ENCODE measurements at places on chromosomes 7 and 10.

DNA sequence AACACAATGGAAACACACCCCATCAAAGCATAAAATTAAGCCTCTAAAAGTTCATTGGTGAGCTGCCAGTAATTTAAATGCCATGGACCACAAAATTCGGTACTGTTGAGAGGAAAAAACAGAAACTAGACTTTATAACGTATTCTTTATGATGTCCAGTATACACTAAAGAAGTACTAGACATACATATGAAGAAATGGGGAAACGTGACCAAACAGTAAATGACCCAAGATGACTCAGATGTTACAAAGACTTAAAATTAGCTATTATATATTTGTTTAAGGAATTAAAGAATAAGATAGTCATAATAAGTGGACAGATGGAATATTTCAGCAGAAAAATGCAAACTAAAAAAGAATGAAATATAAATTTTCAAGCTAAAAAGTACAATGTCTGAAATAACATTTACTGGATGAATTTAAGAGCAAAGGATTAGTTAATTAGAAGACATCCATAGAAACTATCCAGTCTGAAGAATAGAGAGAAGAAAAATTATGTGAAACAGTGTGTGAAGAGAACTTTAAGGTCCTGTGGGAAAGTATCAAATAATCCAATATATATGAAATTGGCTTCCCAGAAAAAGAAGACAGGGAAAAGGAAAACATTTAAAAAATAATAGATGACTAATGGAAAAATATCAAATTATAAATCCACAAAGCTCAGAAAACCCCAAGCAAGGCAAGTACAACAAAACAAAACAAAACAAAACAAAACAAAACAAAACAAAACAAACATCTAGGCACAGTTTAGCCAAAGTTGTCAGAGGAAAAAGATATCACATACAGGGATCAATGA lies 69.4 kb downstream of the SAMD9 start:
- no peak for DNase-seq

GRCh38 chr7:100109521-100110163 lies 8.2 kb downstream of the AP4M1 start:
- no peak for DNase-seq

DNA sequence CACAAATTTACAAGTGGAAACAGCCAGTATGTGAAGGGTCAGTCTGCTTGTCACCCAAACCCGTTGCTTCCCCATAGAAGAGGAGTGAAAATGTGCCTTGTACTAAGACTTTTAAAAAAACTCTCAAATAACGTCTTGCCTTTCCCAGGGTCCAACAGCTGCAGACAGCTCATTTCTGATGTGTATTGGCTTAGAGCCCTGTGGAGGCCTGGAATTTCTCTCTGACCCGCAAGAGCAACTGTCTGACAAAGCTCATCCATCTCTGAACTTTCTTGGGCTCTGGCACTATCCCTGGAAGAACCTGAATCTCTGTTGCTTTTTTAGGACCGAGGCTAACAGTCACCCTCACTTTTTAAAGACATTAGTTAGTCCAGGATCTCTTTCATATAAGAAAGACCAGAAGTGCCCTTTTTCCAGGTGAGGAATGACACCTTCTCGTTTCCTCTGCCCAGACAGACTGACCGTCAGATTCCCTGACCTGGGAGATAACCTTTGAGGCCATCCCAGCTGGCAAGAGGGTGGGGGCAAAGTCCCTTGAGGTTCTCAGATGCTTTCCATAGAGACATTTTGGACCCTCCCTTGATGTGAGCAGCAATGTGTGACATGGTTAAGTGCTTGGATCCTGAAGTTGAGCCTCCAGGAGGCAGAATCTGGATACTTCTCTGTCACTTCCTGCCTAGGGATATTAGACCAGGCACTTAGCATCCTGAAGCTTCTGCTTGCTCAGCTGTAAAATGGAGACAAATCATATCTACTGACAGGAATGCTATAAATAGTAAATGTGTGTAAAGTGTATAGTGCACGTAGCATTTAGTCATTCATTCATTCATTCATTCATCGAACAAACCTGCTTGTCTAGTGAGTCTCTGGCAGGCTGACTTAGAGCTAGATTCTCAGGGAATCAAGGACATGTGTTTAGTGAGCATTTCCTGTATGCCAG lies 4.5 kb upstream of the NODAL start:
- DNase-seq = no peak

DNA sequence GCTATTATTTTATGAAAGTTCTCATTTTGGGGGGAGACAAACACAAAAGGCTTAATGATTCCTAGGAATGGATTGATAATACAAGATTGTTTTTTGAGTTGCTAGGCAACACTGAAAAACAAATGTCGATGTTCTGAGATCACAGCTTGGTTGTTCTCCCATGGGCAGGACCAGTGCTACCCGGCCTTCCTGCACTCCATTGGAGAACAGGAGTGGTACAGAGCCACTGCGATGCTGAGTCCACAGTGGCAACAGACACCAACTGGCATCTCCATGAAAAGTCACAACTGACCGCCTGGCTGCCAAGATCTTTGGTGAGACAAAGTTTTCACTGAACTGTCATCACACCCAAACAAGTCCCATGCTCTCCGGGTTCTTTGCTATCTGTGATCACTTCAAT lies 68.9 kb upstream of the NMT2 start:
- peak; percentile 30 for DNase-seq

- no peak for DNase-seq
Measured at GRCh38 chr10:122504610-122504950, 43.2 kb downstream of the HTRA1 start.

GRCh38 chr10:80148166-80148805 lies 15.8 kb downstream of the PLAC9 start:
- no peak for DNase-seq

DNA sequence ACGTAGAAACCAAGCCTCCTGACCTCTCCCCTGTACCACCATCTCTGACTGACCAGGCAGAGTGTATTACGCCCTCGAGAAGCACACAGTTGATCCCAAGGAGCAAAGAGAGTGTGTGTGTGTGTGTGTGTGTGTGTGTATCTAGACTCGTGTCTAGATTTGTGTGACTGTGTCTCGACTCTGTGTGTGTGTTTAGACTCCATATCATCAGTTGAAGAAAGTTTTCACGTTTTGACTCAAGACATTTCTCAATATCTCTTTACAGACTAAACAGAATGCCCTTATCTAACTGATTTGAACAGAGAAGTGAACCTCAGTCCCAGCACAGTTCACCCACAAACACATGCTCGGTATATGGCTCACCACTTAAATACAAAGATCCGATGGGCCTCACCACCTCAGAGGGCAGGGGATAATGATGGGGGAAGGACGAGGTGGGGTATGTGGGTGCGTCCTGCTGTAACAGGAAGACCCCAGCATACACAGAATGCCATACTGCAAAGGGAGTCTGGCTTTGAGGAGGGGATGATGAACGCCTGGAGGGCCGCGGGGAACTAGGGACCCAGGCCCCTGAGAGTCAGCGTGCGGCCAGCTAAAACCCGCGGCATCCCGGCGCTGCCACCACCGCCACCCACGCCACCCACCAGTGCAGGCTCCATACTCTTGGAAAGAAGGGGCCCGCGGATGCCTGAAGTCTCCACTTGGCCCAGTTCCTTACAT lies 780 bp downstream of the ALDH18A1 start:
- DNase-seq = no peak

GRCh38 chr7:149637911-149638565 lies 135.3 kb downstream of the ZNF467 start:
- peak; percentile 32 for DNase-seq

GRCh38 chr7:3245077-3245476 lies 56.0 kb upstream of the SDK1 start:
- no peak for DNase-seq

DNA sequence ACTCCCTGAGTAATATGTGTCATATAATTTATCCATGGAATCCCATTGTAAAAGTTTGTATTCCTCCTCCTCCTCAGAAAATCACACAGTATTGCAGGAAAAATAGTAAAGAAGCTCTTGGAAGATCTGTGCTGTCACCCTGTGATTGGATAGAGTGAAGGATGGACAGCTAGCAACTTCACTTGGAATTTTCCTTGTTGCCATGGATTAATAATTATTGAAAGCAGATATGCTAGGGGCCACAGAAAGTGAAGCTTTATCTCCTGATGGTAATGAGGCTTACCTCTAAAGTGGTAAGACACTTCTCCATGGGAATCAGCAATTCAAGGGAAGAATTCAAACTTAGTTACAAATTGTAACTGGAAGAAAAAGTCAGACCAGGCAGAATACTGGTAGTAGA lies 48.8 kb downstream of the PHYHIPL start:
- DNase-seq = no peak

GRCh38 chr7:112866424-112866823 lies 76.2 kb upstream of the TMEM168 start:
- DNase-seq = no peak

DNA sequence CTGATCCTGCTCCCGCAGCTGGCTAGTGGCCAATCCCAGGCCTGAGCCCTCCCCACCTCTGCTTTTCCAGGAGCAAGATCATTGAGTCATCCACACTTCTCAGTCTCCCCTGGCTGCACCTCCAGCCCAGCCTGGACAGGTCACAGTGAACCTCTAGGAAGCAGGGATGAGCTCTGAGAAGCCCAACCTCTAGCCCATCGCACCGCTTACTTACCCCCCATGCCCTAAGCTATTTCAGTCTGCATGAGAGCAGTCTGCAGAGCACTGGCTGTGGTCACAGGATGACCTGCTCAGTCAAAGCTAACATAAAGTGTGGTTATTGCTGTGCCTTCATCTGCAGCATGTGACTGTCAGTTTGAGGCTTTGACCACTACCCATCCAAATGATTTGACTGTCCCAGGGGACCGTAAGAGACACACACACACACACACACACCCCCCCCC lies 129.2 kb downstream of the SORBS1 start:
- no peak for DNase-seq

GRCh38 chr10:35470925-35471315 lies 134.2 kb upstream of the GJD4 start:
- DNase-seq = no peak

GRCh38 chr10:51097546-51097945 lies 23.3 kb downstream of the PRKG1 start:
- DNase-seq = no peak

- no peak for DNase-seq
Measured at GRCh38 chr7:27779873-27780272, 39.9 kb downstream of the TAX1BP1 start.

DNA sequence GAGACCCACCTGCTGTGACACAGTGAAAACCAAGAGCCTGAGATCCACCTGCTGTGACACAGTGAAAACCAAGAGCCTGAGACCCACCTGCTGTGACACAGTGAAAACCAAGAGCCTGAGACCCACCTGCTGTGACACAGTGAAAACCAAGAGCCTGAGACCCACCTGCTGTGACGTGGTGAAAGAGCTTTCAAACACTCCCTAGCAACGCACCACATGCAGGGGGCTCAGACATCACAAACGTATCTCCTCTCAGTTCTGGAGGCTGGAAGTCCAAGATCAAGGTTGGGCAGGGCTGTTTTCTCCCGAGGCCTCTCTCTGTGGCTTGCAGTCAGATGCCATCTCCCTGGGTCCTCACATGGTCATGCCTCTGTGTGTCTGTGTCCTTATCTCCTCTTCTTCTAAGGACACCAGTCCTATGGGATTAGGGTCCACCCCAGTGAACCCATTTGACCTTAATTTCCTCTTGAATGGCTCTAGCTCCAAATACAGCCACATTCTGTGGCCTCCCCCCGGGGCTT lies 43.8 kb downstream of the INSIG1 start:
- peak; percentile 48 for DNase-seq

- DNase-seq = no peak
Measured at GRCh38 chr10:21281765-21282484, 243.6 kb downstream of the SKIDA1 start.

- DNase-seq = no peak
Measured at GRCh38 chr7:149669121-149669818, 104.1 kb downstream of the ZNF467 start.

DNA sequence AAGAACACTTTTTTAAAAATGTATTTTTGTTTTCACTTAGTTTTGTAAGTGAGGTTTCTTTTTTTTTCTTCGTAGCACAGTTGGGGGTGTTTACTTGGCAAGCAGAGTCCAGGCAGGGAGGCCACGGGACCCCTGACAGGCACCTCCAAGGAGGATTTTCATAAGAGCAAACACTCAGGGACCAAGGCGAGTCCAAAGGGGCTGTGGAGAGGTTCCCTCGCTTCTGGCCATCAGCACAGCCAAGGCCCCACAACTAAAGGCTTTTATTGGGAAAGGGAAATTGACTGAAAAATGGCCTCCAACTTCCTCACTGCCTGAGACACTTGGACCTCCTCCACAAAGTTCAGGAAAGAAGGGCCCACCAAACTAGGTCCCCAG lies 173.8 kb downstream of the LRRC4 start:
- peak; percentile 53 for DNase-seq

DNA sequence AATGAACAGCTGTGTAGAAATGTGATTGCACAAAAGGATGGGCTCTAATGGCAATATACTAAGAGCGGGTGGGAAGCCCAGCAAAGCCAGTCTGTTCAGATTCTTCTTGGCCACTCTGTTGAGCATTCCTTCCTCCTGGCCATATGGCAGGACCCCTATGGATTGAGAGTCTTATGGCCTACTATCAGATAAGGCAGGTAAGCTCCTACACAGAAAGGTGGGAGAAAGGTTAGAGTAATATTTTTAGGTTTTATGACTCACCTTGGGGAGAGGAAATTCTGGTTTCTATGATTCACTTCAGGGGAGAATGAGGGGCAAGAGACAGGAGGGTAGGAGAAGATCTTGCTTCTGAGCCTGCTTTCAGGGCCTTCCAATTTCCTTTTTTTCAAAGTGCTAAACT lies 15.1 kb upstream of the AKR1B10 start:
- DNase-seq = no peak

- no peak for DNase-seq
Measured at GRCh38 chr10:77032188-77032570, 605.4 kb downstream of the KCNMA1 start.

DNA sequence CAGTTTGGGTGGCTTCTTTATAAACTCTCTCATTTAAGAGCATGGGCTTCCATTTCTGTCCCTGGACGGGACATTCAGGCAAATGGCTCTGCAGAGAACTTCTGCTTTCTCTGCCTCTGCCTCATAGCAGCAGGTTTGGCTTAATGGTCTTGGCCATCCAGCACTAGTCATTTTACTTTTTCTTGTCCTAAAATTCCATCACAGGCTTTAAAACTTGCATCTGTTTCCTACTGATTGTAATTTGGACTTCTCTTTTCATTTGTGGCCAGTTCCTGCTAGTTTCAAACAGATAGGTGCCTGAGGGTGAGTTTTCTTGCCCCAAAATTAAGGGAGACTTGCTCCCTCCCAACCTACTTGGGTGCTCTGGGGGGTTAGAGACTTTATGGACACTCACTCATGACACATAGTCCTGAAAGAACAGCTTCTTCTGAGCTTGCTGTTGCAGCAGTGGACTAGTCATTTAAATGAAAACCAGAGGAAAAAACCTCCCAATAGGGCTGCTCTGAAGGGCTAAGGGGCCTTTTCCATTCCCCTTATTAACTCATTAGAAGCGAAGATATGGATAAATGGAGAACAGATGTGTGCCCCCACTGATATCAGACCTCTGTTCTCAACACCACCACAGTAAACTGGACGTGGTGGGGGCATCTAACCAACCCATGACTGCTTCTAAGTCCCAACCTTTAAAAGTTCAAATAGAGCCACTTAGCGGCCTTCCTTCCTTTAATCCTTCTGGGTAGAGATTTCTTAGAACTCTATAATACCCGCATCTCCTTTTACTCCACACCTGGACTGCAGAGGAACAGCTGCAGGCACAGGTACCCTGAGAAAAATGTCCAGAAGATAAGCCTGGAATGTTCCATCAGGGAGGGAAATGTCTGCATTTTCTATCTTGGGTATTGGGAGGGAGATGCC lies 38.8 kb downstream of the SVOPL start:
- no peak for DNase-seq

- no peak for DNase-seq
Measured at GRCh38 chr10:31011665-31012022, 20.0 kb downstream of the ZNF438 start.
